ENCODE measurements at places on chromosomes 1 and 21. TPM values are rescaled to one million over a fixed set of nuclear protein-coding genes. Genes with fewer than 3 reads are reported as not detected.

DNA sequence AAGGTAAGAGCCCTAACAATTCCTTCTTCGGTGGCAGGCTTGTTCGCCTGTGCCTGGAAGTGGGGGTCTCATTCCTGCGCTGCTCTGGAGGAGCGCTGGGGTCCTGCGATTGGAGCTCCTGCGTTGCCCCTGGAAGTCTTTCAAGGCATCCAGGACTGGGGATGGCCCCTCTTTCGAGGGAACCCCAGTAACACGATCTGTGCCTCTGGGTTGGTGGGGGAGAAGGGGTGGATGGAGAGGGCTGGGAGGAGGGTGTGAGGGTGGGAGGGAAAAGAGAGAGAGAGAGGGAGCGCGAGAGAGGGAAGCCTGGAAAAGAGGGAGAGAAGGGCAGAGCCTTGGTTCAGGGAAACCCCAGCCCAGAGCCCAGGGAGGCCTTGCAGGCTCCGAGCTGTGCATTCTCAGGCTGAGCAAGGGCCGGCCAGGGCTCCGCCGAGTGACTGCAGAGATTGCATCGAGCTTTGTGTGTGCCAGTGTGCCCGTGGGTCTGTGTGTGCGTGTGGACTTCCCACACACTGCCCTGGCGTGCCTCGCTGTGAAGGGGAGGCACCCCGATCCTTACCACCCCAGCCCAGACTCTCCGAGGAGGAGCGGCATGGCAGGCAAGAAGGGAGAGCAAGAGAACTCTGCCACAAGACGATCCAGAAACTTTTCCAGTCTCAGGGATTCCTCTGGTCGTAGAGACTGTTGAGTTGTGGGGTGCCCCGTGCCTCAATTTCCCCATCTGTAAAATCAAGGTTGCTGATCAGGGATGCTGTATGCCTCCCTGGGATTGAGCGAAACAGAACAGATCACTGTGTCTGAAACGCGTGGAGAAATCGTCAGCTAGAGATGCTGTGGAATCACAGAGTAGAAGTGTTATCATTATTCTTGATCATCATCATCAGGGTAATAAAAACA, 619 bp downstream of the BCL9 start:
- DNase-seq, result no peak

BARHL2 gene
- total RNA-seq, result not detected

DNA sequence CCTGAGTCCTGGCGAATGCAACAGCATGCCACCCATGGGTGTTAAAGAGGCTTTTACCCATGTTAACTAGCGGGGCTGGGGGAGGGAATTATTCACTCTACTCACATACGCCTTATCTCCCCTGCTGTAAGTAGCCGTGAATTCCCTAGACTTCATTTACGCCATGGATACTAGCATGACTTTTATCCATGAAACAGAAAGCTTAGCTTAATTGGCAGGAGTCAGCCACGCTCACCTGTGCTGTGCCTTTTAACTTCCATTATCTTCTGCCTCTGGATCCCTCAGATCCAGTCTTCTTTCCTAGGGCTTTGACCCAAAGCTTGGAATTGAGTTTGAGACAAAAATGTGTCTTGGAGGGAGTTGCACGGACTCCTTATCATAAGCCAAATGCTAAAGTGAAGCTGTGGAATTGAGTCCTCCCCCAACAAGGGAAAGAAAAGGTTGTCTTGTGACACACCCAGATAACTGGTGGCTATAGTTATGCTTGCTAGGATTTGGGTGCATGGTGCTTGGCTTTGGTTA, 9.7 kb upstream of the NASP start:
- DNase-seq, result no peak

GRCh38 chr1:113874012-113874879, 2.7 kb upstream of the PTPN22 start:
- DNase-seq, result no peak

- DNase-seq, result no peak
Measured at GRCh38 chr1:17502326-17502778, 37.1 kb upstream of the ARHGEF10L start.

- DNase-seq, result no peak
Measured at GRCh38 chr21:25079053-25079452, 528.2 kb downstream of the MRPL39 start.

PTPN22 gene
- total RNA-seq, result 2.3 TPM

FCGR3B gene
- 1.2 TPM for total RNA-seq

DNA sequence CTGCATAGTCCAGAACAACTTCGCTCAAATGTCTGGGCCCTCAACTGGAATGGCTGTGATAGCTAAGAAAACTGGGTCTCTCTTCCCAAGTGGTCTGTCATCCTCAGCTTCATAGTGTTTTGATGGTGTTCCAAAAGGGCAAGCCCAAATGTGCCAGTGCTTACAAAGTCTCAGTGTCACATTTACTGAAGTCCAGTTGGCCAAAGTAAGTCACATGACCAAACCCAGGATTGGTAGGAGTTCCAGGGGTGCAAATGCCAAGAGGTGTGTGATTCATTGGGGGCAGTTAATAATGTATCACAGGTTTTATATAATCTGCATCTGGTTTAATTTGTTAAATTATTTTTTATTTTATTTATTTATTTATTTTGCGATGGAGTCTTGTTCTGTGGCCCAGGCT, 24.9 kb downstream of the SMG7 start:
- no peak for DNase-seq

DNA sequence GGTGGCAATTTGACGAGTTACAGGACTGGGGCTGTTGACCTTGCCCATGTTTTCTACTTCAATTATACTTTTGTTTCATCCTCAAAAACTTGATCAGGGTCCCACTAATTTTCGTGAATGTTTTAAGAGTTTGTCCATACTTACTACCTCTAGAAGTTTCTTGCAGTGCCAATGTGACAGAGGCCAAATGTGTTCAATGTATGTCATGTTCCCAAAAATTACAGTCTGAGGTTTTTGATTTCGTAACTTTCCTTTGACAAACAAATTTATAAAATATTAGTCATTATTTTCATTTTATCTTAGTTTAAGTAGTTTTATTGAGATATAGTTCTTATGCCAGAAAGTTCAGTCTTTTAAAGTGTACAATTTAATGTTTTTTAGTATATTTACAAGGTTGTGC, 15.3 kb downstream of the VPS13D start:
- no peak for DNase-seq

GRCh38 chr21:38095220-38095619, 161.6 kb upstream of the KCNJ15 start:
- no peak for DNase-seq

NES gene
- 35.7 TPM for total RNA-seq

DNA sequence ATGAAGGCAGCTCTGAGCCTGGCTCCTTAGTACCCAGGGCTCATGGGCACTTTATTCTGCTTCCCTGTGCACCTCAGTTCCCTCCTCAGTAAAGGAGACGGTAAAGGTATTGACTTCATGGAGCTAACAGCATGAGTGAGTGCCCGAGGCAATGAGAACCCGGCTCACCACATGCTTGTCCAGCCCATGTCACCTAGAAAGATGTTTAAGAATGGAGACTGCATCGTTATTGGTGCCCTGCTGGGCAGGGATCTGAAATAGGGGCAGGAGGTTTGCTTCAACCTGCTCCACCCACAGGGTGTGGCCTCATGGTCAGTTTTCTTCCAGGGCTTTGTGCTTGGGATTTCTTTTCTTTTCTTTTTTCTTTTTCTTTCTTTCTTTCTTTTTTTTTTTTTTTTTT, 7.0 kb upstream of the KCNE1 start:
- DNase-seq, result no peak

PDZK1IP1 gene
- total RNA-seq, result not detected

- no peak for DNase-seq
Measured at GRCh38 chr1:67479146-67479891, 49.1 kb upstream of the SERBP1 start.

DNA sequence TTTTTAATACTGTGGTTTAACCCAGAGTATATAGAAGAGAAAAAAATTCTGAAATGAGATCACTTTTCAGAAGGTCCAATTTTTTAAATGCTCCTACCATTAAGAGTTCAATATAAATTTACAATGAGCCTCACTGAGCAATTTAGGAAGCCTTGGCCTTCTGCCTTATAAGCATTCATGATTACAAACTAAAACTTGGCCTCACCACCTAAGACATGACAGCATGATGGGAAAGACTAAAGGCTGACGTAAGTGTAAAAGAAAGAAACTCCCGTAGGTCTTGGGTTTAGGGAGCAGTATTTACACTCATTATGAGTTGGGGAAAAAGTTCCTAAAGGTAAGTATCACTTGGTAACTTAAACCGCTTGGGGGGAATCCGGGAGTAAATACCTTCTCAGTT, 70.7 kb upstream of the ESRRG start:
- DNase-seq, result no peak

- DNase-seq, result no peak
Measured at GRCh38 chr1:2882966-2883696, 81.6 kb upstream of the TTC34 start.

GRCh38 chr21:44329971-44330681, 9.1 kb downstream of the CFAP410 start:
- no peak for DNase-seq

DNA sequence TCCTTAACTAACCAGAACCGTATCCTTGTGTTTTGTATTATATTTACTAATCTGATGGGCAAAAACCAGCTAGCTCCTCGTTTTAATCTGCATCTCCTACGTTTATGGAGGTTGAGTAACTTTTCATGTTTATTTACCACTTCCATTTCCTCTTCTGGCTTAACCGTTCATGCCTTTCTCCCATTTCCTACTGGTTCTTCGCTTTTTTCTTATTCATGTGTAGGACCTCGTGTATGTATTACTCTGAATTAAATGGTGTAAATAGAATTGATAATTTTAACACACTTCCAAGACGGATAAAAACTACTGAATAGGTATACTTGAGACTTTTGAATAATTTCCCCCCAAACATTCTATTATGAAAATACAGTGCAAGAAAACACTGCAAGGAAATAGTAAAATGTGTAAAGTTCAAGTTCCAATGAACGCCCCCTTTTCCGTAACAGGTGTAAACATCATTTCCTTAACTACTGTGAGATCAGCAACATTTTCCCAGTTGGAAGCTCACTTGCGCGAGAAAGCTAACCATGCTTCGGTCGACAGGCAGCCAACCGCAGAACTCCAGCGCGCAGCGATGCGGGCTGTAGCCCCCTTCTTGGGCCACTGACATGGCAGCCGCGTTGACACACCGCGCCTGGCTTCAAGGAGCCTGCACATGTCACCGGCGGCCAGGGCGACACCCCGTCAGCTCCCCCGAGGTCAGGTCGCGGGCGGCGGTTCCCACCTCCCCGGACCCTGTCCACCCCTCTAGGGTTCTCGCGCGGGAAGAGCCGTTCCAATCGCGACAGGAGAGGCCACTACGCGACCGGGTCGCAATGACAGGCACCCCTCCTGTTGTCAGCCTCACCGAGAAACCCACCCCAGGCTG, 816 bp downstream of the EDEM3 start:
- DNase-seq, result peak; percentile 7

DNA sequence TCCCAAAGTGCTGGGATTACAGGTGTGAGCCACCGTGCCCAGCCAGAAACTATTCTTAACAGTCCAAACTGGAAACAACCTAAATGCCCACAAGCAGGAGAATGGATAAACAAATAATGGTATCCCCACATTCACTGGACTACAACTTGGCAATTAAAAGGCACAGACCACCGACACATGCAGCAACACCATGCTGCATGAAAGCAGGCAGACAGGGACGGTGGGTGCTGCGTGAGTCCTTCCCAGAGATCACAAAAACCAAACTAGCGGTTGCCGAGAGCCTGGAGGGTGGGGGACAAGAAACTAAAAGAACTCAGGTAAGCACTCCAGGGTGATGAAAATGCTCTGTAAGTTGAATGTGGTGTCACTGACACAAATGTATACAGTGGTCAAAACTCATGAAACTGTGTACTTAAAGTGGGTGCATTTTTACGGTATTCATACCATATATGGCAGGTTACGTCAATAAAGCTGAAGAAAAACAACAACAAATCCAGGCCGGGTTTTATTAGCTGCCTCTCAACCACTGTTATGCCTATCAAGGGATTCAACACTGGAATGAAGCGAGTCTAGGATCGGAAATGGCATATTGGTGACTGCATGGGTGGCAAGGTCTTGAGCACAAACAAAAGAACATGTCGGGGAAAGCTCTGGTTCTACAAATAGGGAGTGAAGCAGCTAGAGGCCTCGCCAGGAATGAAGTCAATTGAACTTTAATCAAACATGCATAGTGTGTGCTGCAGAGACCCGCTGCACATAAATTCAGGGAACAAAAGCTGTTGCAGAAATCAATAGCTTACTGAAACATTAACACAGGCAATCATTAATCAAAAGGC, 52.4 kb downstream of the SLC45A1 start:
- no peak for DNase-seq

GRCh38 chr1:229781453-229781852, 155.4 kb downstream of the URB2 start:
- DNase-seq, result no peak

GRCh38 chr1:168374566-168374965, 93.9 kb downstream of the TBX19 start:
- DNase-seq, result no peak

DNA sequence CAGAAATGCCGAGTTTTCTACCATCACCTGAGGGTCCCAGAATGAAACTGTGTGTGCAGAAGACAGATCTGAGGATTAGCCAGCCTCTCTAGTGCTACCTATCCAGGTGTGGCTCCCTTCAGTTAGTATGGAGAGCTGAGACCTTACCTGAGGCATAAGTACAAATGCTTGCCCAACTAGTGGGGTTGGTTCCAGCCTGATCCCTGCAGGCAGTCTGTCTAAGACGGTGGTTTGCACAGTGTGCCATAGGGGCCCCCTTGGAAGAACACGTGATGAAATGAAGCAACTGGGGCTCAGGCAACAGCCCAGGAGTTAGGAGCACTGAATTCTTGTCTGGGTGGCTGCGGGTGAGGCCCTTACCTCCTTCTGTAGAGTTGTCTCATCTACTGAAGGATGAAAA, 15.6 kb downstream of the S100A7A start:
- DNase-seq, result no peak

- no peak for DNase-seq
Measured at GRCh38 chr1:172421974-172422604, 1.6 kb downstream of the C1orf105 start.

TACSTD2 gene
- total RNA-seq, result 40.6 TPM

FPGT gene
- 55.5 TPM for total RNA-seq

DNA sequence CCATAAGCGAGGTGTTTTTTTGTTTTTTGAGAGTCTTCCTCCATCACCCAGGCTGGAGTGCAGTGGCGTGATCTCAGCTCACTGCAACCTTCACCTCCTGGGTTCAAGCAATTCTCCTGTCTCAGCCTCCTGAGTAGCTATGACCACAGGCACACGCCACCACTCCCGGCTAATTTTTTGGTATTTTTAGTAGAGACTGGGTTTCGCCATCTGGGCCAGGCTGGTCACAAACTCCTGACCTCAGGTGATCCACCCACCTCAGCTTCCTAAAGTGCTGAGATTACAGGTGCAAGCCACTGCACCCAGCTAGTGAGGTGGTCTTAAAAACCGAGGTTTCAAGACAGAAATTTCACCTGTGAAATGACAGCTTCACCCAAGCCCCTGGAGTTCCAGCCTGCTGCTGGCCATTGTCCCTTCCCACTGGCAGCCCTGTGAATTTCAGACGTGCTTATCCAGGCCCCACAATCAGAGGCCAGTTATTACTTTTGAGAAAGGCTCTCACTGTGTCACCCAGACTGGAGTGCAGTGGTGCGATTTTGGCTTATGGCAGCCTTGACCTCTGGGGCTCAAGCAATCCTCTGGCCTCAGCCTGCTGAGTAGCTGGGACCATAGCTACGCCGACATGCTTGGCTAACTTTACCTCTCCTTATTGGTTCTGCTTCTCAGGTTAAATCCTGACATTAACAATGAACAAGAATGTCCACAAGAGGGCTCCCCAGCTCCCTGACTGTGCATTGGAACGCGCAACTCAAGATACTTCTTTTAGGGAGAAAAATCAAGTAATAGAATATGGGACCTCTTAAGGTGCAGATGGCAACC, 19.4 kb downstream of the ENO1 start:
- DNase-seq, result no peak

Measured in urinary bladder (tissue), 4 donors.